ENCODE measurements at places on chromosomes 11 and 22.
A peak's percentile ranks its signal among the peaks of the same experiment; 100 is the strongest.

- no peak for DNase-seq
Observed at GRCh38 chr11:27212248-27212780, 150.7 kb downstream of the CCDC34 start.

- DNase-seq = no peak
Observed at GRCh38 chr11:86793307-86793706, 7.0 kb upstream of the PRSS23 start.

- no peak for DNase-seq
Observed at GRCh38 chr11:125370561-125371389, 125.3 kb downstream of the FEZ1 start.

GRCh38 chr11:72823105-72823804 is 9.0 kb downstream of the ATG16L2 start:
- no peak for DNase-seq

GRCh38 chr11:65895482-65895981 is 4.7 kb downstream of the FOSL1 start:
- no peak for DNase-seq

- DNase-seq = peak; percentile 33
Observed at GRCh38 chr11:115912484-115912945, 408.3 kb upstream of the CADM1 start.
